Smooth muscle cell of trachea (primary cell): ENCODE measurements at places on chromosomes 2 and 18. TPM values are rescaled to one million over a fixed set of nuclear protein-coding genes. Genes with fewer than 3 reads are reported as not detected.

The RUFY4 gene
- not detected in 2 replicates for total RNA-seq

The TM4SF20 gene
- total RNA-seq = 0.33 TPM in 1 of 2 replicates, not detected in the other

The EVX2 gene
- total RNA-seq = not detected in 2 replicates

The UPP2 gene
- under 0.01 TPM in 1 of 2 replicates, not detected in the other for total RNA-seq

The CYP27C1 gene
- under 0.01 TPM in 1 of 2 replicates, not detected in the other for total RNA-seq

The PIEZO2 gene
- total RNA-seq = 0.87 and 3.0 TPM in 2 replicates

The FABP1 gene
- not detected in 2 replicates for total RNA-seq

The SLC14A1 gene
- total RNA-seq = 62.7 and 81.0 TPM in 2 replicates

The CENPA gene
- 0.99 and 21.4 TPM in 2 replicates for total RNA-seq

The HRH4 gene
- total RNA-seq = under 0.01 TPM in 2 replicates

The RND3 gene
- total RNA-seq = 413 and 658 TPM in 2 replicates

The ICOS gene
- total RNA-seq = not detected in 2 replicates

The GBX2 gene
- total RNA-seq = not detected in 2 replicates

The FMNL2 gene
- 29.1 and 46.4 TPM in 2 replicates for total RNA-seq

The SLC23A3 gene
- total RNA-seq = 1.2 and 2.0 TPM in 2 replicates

The GCFC2 gene
- 14.2 and 19.1 TPM in 2 replicates for total RNA-seq

The CEBPZ gene
- 37.1 and 54.0 TPM in 2 replicates for total RNA-seq

The IL36G gene
- total RNA-seq = not detected in 2 replicates

The SAG gene
- total RNA-seq = not detected in 2 replicates

The DPP4 gene
- total RNA-seq = 81.4 and 163 TPM in 2 replicates

The MYO7B gene
- under 0.01 TPM in 1 of 2 replicates, not detected in the other for total RNA-seq

The MROH2A gene
- total RNA-seq = not detected in 2 replicates

The SERPINB2 gene
- total RNA-seq = 2.6 and 6.5 TPM in 2 replicates

The ZNG1B gene
- total RNA-seq = 19.7 and 33.0 TPM in 2 replicates

The SERPINB4 gene
- not detected in 2 replicates for total RNA-seq

The EIF4E2 gene
- 75.9 and 101 TPM in 2 replicates for total RNA-seq

The DQX1 gene
- under 0.01 and 0.29 TPM in 2 replicates for total RNA-seq

The ABCA12 gene
- total RNA-seq = under 0.01 and 0.17 TPM in 2 replicates

The KIF5C gene
- total RNA-seq = 0.50 and 0.58 TPM in 2 replicates

The PLEK gene
- under 0.01 TPM in 1 of 2 replicates, not detected in the other for total RNA-seq

The ZNF892 gene
- total RNA-seq = 6.3 and 7.9 TPM in 2 replicates

The C2orf66 gene
- 0.17 and 0.29 TPM in 2 replicates for total RNA-seq

The UGT1A8 gene
- total RNA-seq = not detected in 2 replicates

The CHRND gene
- not detected in 2 replicates for total RNA-seq

The ZCCHC2 gene
- total RNA-seq = 5.8 and 9.6 TPM in 2 replicates

The SERPINB11 gene
- total RNA-seq = not detected in 2 replicates

The MARCHF4 gene
- 1.5 TPM in 2 replicates for total RNA-seq

The DUSP28 gene
- 3.1 and 3.3 TPM in 2 replicates for total RNA-seq

The MDH1 gene
- 170 and 261 TPM in 2 replicates for total RNA-seq

The KCMF1 gene
- total RNA-seq = 70.1 and 74.6 TPM in 2 replicates

The TBR1 gene
- total RNA-seq = under 0.01 TPM in 1 of 2 replicates, not detected in the other

The OSR1 gene
- total RNA-seq = 19.5 and 35.9 TPM in 2 replicates

The GAL3ST2 gene
- total RNA-seq = 0.15 TPM in 1 of 2 replicates, not detected in the other

The HOXD11 gene
- total RNA-seq = not detected in 2 replicates

The RIF1 gene
- total RNA-seq = 27.3 and 41.0 TPM in 2 replicates

The ARHGAP15 gene
- total RNA-seq = not detected in 2 replicates

The HOXD8 gene
- total RNA-seq = 0.33 and 0.44 TPM in 2 replicates

The STRN gene
- total RNA-seq = 13.1 and 17.7 TPM in 2 replicates

The CXCR1 gene
- total RNA-seq = not detected in 2 replicates

The IFIH1 gene
- 8.4 and 11.1 TPM in 2 replicates for total RNA-seq

The MOGAT1 gene
- total RNA-seq = not detected in 2 replicates

The RFX8 gene
- 9.1 and 36.7 TPM in 2 replicates for total RNA-seq

The LRRC30 gene
- not detected in 2 replicates for total RNA-seq

The ALPG gene
- total RNA-seq = not detected in 2 replicates

The TWIST2 gene
- total RNA-seq = 158 and 297 TPM in 2 replicates

The TSPYL6 gene
- total RNA-seq = under 0.01 TPM in 1 of 2 replicates, not detected in the other

The LIMS3 gene
- total RNA-seq = 2.3 TPM in 1 of 2 replicates, not detected in the other
